ENCODE measurements at places on chromosomes 7 and 10.

- no peak for DNase-seq
Measured at GRCh38 chr7:49172639-49173038, 248.3 kb downstream of the CDC14C start.

DNA sequence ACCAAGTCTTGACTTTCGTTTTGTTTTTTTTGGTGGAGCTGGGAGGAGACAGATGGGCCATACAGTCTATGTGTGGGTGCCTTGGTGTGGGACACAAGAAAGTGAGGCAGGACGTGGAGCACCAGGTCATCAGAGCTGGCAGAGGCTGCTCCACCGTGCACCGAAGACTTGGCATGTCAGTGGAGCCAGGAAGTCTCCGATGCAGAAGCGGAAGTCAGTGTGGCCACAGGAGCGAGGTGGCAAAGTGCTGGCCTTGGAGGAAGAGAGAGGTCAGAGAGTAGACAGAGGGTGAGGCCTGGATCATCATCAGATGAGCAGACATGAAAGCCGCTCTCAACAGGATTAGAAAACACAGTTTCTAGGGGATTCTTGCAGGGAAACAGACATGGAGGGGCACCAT lies 116.8 kb downstream of the MGMT start:
- no peak for DNase-seq

- no peak for DNase-seq
Measured at GRCh38 chr10:76052682-76053503, 621.5 kb downstream of the LRMDA start.

DNA sequence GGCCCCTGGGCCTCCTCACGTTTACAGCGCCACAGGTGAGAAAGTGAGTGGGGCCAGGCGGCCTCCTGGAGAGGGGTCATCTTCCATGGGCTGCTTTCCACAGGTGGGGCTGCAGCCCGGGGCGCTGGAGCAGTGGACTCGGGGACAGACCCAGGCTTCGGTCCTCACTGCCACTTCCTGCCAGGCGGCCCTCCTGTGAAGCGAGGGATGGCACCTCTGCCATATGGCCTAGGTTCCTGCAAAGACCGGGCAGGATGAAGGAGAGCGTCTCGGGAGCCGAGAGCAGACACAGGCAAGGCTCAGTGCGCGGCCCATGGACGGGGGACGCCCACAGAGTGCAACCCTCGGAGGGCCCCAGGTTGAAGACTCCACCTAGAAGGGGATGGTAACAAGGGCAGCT lies 106.8 kb downstream of the MAD1L1 start:
- DNase-seq = no peak

DNA sequence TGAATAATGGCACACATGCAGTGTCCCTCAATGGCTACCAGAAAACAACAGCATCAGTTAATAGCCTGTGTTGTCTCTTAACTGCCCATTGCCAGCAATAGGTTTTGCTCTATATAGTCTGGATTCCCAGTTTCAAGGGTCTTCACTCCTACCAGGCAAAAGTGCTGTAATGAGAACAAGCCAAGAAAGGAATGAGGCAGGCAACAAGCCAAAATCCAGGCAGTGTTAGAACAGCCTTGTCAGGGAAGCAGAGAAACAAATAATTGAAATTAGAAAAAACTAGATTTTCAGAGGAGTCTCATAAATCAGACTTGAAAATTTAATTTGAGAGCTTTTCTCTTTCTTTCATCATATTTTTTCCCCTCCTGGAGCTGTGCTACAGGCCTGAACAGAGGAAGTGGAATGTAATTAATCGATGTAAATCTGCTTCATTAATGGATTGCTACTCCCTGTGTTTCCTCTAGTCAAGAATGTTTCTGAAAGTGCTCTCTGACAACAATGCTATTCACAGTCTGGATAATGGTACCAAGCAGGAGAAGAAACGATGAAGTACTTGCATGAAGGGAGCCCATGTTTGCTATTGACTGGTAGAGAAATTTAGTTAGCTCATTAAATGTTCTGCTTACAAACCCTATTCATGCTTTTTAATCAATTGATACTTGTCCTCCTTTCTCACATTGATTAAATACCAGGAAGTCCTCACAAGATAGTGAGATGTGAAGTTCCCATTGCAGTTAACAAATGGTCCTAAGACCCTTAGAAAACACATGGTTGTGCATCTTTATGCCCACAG lies 202.0 kb upstream of the LRRTM3 start:
- no peak for DNase-seq

GRCh38 chr10:56496186-56496486 lies 135.1 kb upstream of the ZWINT start:
- DNase-seq = no peak

GRCh38 chr10:126425489-126426065 lies 37.3 kb upstream of the ADAM12 start:
- no peak for DNase-seq

GRCh38 chr7:135162382-135163001 lies 8.0 kb downstream of the CYREN start:
- no peak for DNase-seq

- no peak for DNase-seq
Measured at GRCh38 chr10:96833220-96834001, 1.3 kb downstream of the LCOR start.

- no peak for DNase-seq
Measured at GRCh38 chr7:66696774-66697191, 43.8 kb upstream of the RABGEF1 start.

GRCh38 chr10:35716776-35717175 lies 74.7 kb upstream of the FZD8 start:
- DNase-seq = no peak

DNA sequence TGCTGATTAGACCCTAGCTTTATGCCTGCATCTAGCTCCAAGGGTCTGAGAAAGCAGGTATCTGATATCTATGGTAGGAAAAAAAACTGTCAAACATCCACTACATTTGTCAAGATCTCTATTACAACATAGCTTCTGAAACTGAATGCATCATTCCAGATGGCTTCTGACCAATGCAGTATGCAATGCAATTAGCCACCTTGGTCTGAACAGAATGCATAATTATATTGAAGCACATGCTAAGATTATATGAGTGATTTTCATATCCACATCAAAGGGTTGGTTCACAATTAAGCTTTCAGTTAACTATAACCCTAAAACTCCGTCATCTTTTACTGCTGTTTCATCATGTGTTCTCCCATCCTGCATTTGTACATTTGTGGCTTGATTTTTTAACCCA lies 271.4 kb downstream of the POLR1F start:
- no peak for DNase-seq

GRCh38 chr10:75528392-75528791 lies 97.0 kb downstream of the LRMDA start:
- no peak for DNase-seq

GRCh38 chr7:19442016-19442785 lies 266.6 kb downstream of the POLR1F start:
- DNase-seq = no peak

GRCh38 chr10:93059975-93060886 lies at the start of gene CYP26C1:
CYP26C1 (plus strand) TSS chr10:93060798; CDS start chr10:93061264, 466 bp downstream.
- no peak for DNase-seq

- no peak for DNase-seq
Measured at GRCh38 chr7:130279906-130280305, 13.1 kb upstream of the CPA4 start.

GRCh38 chr7:123499211-123499970 lies 35.0 kb downstream of the IQUB start:
- no peak for DNase-seq

- DNase-seq = no peak
Measured at GRCh38 chr7:1537535-1538412, 7.3 kb downstream of the MAFK start.

- DNase-seq = no peak
Measured at GRCh38 chr7:14841869-14842268, 60.7 kb downstream of the DGKB start.

GRCh38 chr10:84138478-84139125 lies 707 bp upstream of the GHITM start:
- DNase-seq = no peak

GRCh38 chr10:30111340-30112022 lies 52.1 kb upstream of the JCAD start:
- DNase-seq = no peak

GRCh38 chr7:55191161-55191925 lies 172.5 kb downstream of the EGFR start:
- no peak for DNase-seq

- no peak for DNase-seq
Measured at GRCh38 chr10:7666253-7667023, at the start of gene ITIH5. ITIH5 (minus strand) TSS chr10:7666966; CDS start chr10:7666892, 74 bp downstream.

DNA sequence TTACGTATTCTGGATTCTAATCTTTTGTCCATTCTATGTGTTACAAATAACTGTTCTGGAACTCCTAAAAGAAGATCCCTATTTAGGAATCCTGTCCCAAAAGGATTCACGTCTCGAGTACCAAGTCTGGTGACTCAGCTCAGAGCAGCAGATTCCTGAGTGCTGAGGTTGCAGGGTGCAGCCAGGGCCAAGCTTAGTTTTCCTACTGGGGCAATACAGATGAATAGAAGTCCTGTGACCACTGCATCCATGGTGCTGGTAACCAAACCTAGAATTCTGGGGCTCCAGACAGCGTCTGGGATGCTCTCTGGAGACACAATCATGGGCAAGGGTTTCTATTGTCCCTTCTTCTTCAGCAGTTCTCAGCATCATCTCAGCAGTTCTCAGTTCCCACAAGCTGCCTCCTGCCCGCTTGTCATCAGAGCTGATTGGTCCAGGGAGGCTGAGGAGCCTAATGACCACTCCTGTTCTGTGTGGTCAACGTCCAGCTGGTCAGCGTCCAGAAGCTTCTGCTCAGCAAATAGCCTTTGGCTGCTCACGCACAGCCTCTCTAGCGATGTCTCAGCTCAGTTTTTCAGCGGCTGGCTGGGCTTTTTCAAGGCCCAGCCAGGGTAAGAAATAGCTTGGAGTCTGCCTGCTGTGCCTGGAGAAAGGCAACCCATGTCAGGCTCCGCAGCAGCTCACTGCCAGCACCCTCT lies 50.4 kb upstream of the C7orf33 start:
- no peak for DNase-seq

DNA sequence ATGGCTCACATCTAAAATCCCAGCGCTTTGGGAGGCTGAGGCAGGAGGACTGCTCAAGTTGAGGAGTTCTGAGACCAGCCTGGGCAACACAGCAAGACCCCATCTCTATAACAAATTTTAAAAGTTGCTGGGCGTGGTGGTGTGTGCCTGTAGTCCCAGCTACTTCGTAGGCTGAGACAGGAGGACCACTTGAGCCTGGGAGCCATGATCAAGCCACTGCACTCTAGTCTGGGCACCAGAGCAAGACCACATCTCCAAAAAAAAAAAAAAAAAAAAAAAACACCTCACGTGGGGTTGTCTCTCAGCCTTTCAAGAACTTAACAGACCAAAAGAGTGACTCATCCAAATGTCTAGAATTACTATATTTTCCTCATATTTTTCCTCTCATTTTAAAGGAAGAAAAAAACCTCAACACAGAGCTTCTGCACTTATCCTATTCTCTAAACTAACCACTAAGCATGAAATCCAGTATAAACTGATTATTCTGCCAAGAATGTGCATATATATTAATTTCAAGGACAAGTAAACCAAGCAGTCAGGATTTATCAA lies 46.3 kb downstream of the CUL2 start:
- no peak for DNase-seq

DNA sequence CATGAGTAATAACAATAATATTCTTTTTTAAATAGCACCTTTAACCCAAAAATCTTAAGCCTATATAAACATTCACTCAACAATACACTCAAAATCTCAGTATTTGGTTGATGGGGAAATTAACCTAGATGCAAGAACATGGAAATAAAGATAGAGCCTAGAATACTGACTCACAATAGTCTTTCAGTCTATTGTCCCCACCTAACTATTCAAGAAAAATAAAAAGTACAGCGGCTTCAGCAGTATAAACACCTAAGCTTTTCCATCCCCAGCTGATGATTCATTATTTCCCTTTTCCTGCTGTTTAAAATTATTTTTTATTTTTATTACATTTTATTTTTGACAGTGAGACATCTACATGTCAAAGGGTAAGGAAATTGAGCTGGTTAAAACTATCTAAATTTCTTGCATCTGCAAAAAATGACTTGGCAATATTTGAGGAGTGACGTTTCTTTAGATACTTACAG lies 201.4 kb downstream of the FZD1 start:
- DNase-seq = no peak

GRCh38 chr7:71198887-71199286 lies 66.9 kb downstream of the GALNT17 start:
- no peak for DNase-seq

GRCh38 chr10:99540306-99540656 lies 7.5 kb downstream of the NKX2-3 start:
- no peak for DNase-seq

DNA sequence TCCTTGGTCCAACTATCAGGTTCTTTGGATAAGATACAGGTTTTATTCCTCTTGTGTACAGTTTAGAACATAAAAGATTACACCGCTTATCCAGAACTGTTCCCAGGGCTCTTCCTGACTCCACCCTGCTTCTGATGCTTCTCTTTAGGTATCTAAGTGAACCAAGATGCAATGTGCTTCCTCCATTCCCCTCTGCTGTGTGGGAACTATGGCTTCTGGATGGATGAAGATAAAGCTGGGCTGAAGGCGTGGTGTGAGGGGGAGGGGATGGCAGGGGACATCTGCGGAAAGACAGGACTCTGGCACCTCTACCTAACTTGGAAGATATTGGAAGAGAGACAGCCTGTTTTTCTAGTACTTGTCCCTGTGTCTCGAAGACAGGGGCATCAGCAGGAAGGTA lies 209.9 kb upstream of the TBX20 start:
- no peak for DNase-seq

DNA sequence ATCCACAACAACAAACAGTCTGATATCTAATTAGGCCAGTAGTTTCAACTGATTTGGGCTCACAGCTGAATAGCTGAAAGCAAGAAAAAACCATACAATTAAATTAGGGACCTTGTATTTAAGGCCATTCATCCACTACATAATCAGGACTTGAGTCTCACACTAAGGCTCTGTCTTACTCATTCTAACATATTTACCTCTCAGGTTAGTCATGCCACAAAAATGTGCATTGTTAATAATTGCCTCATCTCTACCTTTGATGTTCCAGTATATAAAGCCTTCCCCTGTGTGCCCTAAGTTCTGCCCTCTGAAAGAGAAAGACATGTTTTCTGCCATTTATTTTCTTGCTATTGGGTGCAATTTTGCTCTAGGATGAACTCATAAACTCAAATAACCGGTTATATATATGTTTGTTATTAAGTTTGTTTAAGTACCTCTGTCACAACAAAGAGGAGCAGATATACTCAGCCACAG lies 5.3 kb upstream of the C1GALT1 start:
- no peak for DNase-seq

- no peak for DNase-seq
Measured at GRCh38 chr7:150953061-150953997, 24.8 kb downstream of the KCNH2 start.

- DNase-seq = no peak
Measured at GRCh38 chr10:60395711-60396110, 6.0 kb upstream of the ANK3 start.

DNA sequence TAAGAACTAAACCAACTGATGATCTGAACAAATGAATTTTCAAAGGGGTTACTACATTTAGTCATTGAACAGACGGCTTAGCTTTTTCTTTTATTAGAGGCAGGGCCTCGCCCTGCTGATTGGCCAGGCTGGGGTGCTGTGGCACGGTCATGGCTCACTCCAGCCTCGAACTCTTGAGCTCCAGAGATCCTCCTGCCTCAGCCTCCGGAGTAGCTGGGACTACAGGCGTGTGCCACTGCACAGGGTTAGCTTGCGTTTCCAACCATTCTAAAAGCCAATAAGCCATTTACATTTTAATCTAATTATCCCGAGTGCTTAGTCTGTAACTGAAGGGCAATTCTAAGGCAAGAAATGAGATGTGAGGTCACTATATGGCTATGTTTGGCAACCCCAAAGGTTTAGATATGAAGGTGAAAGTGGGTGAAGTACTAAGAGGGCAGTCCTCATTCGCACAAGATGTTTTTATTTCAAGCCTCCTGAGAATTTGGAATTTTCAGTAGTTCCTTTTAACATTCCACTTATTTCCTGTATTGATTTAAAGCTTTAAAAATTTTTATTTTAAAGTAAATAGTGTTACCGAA lies 1.6 kb upstream of the CDK13 start:
- DNase-seq = no peak
